Activated CD4-positive, alpha-beta memory T cell treated with anti-CD3 and anti-CD28 coated beads for 36 hours (primary cell): ENCODE measurements at places on chromosomes 12 and 14. TPM values are rescaled to one million over a fixed set of nuclear protein-coding genes. Genes with fewer than 3 reads are reported as not detected.

RPL10L gene
- not detected for total RNA-seq

DNA sequence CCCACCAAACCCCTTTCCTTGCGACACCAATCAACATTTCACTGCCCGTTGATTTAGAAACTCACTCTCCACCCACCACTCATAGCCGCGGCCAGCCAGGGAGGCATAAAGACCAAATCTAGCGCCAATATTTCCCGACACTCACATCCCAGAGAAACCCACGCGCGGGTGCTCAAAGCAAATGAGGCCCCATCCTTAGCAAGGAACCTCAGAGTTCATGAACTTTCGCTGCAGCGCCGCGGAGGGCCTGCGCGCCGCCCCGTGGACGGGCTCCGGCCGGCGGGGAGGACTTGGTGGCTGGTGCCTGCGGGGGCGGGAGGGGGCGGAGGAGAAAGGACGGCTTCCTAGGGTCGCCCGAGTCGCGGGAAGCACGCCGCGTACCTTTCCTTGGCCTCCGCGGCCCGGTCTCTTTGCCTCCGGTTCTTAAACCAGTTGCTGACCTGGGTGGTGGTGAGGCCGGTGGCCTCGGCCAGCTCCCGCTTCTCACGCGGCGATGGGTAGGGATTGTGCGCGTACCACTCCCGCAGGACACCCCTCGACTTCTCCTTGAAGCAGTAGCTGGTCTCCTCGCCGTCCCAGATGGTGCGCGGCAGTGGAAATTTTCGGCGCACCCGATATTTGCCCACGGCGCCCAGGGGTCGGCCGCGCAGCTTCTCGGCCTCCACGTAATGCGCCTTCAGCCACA is 886 bp downstream of the SIX1 start:
- DNase-seq, result peak; percentile 12

GRCh38 chr12:11838403-11838802 is 188.9 kb downstream of the ETV6 start:
- no peak for DNase-seq

DNA sequence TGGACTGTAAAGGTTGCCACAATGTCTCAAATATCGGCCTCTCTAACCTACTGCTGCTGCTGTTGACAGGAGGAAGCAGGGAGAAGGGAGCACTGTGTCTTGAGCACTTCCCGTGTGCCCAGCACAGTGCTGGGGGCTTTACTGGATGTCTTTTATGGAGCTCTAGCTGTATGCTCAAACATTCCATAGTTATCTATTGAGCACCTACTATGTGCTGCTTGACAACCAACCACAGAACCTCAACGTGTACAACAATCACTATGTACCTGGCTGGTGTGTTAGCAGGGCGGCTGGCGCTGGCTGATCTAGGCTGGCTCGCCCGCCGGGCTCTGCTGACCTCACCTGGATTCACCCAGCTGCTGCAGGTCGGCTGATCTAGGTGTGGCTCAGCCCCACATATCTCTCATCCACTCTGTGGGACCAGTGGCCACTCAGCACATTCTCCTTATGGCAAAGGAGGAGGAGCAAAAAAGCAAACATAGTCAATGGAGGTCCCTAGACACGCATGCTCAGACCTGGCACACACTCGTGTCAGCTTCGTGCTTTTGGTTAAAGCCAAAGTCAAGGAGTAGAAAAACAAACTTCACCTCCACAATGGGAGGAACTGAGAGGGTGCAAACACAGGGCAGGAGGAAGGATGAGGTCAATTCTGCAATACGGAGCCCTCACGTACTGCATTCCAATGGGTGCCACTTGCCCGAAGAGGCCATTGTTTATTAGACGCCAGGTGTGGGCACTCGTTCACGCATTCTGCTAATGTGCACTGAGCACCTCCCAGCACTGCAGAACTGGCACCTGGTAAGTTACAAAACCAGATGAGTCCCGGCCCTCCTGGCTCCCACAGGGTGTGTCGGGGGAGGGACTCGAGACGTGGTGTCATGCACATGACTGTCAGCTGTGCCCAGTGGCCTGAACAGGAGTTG is 147.2 kb downstream of the SCARB1 start:
- DNase-seq, result no peak

DNA sequence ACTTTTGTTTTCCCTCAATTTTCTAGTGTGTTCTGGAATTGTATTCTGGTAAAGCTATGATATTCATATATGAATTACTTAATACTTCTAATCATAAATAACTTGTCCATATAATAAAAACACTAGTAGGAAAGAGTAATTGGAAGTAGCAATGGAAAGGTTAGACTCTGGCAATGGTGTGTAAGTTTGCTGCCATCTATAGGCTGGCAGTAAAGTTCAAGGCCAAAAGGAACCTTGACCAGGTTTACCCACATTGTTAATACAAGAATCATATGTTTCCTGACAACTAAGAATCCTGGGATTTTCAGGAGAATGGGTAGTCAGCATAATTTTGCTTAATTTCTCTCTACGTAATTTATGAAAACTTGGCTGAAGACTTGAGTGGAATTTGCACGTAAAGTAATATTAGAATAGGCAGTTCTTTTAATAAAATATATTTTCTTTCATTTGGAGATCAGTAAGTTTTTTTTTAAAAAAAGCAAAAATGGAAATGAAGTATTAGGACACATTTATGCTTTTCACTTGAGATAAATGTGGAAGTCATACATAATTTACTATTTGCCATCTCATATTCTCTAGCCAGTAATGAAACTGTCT is 926.7 kb downstream of the GALC start:
- no peak for DNase-seq

GRCh38 chr12:49937639-49938300 is 12.8 kb upstream of the AQP2 start:
- no peak for DNase-seq
